ENCODE measurements at places on chromosomes 5 and 9.

DNA sequence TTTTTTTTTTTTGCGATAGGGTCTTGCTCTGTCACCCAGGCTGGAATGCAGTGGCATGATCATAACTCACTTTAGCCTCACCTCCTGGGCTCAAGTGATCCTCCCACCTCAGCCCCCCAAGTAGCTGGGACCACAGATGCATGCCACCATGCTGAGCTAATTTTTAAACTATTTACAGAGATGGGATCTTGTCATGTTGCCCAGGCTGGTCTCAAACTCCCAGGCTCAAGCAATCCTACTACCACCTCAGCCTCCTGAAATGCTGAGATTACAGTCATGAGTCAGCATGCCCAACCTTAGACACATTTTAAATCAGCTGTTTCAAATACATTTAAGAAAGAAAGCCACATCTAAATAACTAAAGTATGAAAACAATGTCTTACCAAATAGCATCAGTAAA, 439.0 kb downstream of the EBF1 start:
- no peak for DNase-seq

DNA sequence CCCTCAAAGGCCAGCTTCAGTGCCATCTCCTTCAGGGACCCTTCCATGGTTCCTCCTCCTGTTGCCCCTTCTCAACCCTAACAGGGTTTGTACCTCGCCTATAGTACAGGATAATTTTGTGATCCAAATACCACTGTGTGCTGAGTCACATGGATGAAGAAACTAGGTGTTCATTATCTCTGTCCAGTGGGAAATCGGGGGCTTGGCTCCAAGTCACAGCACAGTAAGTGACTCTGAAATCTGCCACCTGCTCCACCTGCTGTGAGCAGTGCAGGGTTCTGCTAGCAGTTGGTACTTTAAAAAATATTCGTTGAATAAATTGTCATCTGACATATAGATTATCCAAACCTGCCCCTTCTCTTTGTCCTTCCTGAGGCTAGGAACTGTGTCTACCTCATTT, 123.2 kb upstream of the OTULINL start:
- DNase-seq = no peak

DNA sequence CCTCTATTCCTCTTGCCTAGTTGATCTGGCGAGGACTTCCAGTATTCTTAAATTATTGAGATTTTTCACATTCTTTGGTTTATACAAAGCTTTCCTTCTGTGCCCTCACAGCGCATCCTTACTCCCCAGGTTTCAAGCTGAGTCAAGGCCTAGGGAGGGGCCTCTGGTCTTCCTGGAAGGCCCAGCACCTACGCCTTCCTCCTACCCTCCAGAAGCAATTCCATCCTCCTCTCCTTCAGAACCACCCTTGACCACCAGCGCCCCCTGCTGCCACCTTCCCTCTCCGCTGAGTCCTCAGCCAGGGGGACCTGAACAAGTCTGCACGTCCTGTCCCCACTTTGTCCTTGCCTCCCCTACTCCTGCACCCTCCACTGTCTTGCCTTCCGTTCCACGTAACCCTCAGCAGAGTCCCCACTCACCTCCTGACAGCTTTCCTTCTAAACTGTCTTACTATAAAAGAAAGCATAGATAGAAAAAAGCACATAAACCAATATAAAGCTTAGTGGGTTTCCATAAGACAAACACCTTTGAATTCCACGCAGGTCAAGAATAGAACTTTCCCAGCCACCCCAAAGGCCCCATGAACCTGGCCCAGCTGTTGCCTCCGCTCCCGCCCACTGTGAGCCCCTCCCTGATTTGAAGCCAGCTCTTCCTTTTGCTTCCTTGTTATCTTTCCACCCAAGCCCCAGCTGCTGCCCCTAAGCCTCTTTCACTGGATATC, 63.0 kb upstream of the CTSL start:
- DNase-seq = peak; percentile 77

- no peak for DNase-seq
Observed at GRCh38 chr5:32096891-32097595, 77.1 kb downstream of the GOLPH3 start.
